ENCODE measurements at places on chromosomes 2 and 18.

DNA sequence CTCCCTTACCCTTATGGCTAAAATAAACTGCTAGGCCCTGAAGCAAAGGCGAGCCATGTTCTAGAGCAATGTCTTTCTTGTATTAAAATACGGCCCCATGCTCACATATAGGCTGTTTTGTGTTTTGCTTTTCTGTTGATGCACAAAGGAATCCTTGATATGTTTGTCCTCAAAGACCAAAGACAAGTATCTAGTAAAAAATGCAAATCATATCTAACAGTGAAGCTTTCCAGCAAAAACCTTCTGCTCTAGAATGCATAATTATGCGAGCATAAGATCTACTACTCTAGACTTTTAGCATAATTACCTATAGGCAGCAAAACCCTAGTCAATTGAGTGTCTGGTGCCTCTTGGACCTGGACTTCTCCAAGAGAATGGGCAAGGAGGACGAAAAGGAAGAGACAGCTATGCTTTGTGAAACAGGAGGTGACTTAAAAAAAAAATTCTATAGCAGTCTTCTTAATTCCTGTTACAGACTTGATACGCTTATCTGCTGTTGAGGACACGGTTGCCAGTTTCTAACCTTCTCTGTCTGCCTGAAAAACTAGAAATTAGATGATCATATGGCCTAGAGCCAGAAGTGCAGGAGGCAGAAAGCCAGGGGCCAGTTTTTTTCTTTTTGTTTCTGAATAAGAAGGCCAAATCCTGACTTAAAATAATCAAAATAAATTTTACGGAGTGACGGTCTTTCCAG is 1.5 kb upstream of the AMMECR1L start:
- no peak for DNase-seq

GRCh38 chr2:175152242-175152641 is 15.8 kb downstream of the ATF2 start:
- DNase-seq: no peak

GRCh38 chr2:69086466-69086865 is 73.5 kb downstream of the ANTXR1 start:
- no peak for DNase-seq

DNA sequence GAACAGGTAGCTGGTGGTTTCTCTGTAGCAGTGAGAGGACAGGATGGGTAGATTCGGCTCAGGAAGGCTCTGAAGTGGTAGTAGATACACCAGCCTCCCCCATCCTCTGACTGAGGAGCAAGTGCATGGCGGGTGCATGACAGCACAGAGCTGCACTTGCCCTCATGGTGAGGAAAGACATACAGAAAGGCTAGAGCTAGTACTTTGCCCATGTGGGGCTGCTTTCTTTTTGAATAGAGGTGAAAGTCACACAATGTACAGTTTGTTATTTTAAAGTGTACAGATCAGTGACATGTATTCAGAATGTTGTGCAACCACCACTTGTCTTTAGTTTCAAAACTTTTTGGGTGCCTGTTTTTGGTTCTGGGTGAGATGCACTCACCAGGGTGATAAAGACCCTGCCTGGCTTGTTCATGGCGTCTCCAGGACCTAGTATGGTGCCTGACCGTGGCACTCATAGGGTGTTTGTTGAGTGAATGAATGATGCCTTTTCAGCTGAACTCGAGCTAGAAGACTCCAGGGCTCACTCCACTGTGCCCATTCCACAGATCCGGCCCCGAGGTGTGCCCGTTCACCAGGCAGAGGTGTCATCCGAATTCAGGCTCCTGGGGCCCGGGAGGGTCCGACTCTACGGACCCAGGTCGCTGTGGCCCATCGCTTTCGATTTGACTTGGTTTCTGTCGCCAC is 421 bp upstream of the VAMP5 start:
- no peak for DNase-seq

DNA sequence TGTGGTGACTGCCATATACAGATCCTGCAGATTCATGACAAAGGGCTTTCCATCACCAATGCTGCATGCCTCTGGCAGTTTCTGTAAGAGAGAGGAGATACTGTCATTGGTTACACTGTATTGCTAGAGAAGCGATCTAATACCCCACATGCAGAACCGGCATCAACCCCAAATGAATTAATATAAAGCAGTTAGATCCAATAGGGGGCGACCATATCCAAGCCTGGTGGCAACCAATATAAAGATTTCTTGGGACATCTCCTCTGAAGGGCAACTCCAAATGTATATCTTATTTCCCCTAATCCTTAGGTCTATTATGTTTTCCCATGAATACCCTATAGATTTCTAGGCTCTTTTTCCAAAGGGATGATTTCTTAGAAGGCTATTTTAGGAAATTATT is 17.4 kb upstream of the IHH start:
- no peak for DNase-seq

GRCh38 chr18:23716516-23716915 is 27.3 kb downstream of the LAMA3 start:
- no peak for DNase-seq

DNA sequence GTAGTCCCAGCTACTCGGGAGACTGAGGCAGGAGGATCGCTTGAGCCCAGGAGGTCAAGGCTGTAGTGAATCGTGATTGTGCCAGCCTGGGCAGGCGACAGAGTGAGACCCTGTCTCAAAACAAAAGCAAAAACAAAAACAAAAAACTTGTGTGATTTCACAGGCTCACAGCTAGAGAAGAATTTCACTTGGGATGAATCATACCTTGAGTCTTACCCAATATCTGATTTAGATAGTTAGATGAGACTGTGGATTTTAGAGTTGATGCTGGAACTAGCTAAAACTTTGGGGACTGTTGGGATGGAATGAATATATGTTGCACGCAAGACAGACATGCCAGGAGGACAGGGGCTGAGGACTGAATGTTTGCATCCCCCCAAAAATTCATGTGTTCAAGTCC is 4.4 kb downstream of the ANKRD29 start:
- no peak for DNase-seq

DNA sequence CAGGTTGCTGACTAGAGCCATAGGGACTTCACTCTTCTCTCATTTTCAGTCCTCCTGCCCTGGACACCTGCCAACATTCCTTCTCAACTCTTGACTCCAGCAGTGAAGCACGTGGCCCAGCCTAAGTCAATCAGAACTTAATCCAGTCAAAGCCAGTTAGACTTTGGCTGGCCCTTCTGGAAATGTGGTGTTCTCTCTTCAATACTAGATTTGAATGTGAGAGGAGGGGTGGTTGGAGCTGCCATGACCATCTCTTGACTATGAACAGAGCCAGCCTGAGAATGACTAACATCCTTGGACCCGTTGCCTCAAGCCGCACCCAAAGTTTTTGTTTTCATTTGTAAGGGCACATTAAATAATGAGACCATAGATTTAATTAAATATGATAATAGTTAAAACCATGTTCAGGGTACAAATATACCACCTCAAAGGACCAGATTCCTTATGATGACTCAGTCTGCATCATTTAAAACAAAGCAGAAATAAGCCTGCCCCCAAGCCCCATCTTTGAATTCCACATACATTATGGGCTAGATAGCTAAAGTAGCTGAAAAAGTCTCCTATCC is 49.7 kb upstream of the RASGRP3 start:
- DNase-seq: no peak

DNA sequence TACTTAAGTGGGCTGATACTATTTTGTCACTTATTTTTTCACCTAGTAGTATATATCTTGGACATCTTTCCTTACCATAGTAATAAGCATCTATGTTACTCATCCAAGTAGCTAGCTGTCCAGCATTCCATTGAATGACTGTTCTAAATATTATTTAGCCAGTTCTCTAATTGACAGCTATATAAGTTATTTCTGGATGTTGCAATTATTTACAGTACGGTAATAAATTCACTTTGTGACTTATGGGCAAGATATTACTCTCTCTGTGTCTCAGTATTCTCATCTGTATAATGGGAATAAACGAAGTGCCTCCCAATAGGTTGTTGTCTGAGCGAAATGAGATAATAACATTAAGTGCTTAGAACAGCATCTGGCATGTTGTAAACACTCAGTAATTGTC is 46.6 kb upstream of the AGAP1 start:
- no peak for DNase-seq

GRCh38 chr2:227818675-227819397 is 5.2 kb downstream of the CCL20 start:
- no peak for DNase-seq

DNA sequence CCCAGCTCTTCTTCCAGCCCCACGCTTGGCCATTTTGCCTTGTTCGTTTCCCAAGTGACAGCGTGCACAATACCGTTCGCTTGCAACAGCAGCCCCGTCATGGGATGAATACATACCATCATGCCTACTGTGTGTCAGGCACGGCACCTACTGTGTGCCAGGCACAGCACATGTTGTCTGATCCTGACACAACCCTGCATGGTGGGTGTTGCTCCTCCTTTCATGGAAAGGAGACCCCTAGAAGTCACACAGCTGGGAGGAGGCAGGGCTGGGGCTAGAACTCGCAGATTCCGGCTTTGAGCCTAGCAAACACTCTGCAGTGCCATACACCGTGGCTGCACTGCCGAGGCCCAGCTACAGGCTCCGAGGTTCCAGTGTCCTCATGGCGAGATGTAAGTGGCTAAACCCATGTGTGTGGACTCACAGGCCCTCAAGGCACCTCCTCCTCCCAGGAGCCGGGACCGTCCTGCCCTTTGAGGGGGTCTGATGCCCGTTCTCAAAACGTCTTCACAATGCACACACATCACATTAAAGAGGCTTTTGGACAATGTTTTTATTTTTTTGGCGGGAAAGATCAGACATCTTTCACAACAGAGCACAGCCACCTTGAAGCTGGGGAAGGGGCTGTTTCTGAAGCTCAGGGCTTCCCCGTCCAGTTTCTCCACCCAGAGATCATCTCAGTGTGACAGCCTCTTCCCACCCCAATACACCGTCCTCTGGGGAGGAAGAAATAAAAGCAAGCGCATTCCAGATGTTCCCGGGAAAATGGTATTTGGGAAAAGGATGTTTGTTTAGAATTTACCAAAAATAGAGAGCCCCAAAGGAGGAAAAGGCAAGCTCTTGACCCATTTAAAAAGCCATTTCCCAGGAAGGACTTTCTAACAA is 64.9 kb downstream of the HS1BP3 start:
- DNase-seq: no peak

DNA sequence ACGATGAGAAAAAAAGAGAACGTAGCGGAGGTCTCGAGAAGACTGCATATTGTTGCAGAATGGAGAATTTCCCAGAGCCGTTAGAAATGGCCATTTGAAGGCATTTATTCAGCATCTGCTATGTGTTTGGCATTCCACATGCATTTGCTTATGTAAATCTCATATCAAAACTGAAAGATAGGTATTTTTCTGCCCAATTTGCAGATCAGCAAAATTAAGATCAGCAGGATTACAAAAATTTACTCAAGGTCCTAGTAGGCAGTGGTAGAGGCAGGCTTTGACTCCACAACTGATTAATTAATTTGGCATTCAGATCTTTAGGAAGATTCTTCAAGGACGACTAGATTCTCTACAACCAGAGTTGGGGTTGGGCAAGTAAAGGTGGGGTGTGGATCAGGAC is 1.8 kb upstream of the E2F6 start:
- DNase-seq: no peak

DNA sequence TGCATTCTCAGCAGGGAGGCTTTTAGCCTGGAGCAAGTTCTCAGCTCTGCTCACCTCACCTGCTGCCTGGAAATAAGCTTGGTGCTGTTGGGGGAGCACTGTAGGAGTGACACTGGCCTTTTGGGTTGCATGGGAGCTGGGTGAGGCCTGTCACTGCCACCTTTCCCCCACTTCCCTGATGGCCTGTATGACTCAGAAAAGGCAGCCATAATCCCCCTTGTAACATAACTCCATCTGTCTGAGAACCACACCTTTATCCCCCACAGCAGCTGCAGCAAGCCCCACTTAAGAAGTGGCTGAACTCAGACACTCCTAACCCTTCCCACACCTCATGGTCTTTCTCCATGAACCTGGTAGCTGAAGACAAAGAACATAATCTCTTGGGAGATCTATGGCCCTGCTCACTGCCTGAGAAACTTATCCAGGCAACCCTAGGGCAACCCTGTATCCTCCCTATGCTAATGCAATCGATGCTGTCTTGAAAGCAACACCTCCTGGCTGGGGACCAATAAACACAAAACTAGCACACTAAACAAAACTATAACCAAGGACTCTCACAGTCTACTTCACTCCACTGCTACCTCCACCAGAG is 258.9 kb upstream of the OSR1 start:
- no peak for DNase-seq

- DNase-seq: no peak
Measured at GRCh38 chr18:13363359-13363758, 144.8 kb downstream of the LDLRAD4 start.

DNA sequence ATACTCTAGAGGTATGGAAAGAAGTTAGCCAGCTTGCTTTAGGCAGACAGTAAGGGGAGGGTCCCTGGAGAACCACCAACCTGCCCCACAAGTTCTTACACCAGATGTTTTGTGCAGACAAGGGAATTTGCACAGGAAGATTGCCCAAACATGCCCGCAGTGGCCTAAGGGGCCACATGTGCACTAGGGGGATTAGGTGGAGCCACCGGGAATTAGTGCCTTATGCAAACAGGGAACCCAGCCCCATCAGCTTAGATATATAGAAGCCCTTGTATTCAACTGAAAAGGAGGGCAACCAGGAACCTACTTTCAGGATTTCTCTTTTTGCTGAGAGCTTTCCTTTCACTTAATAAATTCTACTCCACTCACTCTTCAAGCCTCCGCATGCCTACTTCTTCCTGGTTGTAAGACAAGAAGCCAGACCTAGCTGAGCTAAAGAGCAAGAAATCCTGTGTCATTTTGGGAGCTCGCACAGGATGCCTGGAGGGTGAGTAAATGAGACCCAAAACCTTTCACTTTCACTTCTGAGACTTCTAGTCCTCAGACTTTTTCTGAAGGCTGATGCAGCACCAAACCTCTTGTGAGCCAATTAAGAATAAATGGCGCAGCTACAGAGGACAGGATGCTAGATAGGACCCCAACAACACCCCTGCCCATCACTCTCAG is 146.3 kb downstream of the GCA start:
- no peak for DNase-seq

GRCh38 chr2:213696442-213696841 is 412.2 kb downstream of the SPAG16 start:
- peak; percentile 13 for DNase-seq

DNA sequence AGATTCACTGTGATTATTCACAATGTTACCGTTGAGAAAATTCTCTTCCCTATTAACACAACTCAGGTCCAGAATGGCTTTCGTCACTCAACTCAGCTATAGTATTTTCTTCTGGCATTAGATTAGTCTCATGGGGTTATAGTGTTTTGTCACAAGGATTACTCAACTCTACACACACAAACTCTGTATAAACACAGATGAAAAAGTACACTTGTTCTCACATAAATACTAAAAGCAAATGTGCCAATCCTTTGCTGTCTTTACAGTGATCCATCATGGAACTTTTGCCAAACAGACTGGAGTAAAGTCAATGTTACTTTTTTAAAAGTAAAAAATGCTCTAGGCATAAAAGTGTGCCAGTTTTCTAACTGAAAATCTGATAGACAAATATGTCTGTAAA is 267.6 kb downstream of the RBM43 start:
- DNase-seq: no peak

GRCh38 chr2:135124924-135125886 is 73.1 kb downstream of the RAB3GAP1 start:
- DNase-seq: no peak

- DNase-seq: no peak
Measured at GRCh38 chr18:26655525-26656430, 107.4 kb upstream of the KCTD1 start.
